ENCODE measurements at places on chromosomes 16 and 17.

DNA sequence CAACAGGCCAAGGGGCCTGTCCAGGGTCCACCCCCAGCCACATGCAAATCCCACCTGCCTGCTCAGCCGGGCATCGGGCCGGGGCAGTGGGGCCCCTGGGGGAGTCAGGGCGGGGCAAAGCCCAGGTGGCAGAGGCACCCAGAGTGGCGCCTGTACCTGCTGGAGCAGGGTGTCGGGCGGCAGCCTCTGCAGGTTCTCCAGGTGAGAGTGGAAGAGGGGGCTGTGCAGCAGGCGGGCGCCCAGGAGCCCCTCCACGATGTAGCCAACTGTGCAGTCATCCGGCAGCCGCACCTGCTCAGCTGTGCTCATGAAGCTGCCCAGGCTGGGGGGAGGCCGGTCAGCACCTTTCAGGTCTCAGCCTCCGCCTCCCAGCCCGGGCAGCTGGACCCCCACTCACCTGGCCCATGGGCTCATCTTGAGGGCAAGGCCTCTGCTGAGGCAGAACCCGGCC, 2.1 kb downstream of the RFNG start:
- no peak for DNase-seq

GRCh38 chr17:75906143-75906884, 1.6 kb upstream of the MRPL38 start:
- no peak for DNase-seq

DNA sequence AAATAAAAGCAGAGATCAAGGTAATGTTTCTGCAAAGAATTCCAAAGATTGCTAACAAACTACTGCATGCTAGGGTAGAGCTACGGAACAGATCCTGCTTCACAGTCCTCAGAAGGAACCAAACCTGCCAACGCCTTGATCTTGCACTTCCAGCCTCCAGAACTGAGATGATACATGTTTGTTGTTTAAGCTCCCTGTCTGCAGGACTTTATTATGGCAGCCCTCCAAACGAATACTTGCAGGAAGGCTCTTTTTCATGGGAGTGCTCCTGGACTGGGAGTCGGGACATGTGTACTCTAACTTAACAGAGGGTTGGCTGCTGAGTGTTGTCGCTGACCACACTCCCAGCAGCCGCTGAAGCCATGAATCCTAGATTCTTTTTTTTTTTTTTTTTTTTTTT, 808.8 kb upstream of the EEF2KMT start:
- DNase-seq, result no peak

DNA sequence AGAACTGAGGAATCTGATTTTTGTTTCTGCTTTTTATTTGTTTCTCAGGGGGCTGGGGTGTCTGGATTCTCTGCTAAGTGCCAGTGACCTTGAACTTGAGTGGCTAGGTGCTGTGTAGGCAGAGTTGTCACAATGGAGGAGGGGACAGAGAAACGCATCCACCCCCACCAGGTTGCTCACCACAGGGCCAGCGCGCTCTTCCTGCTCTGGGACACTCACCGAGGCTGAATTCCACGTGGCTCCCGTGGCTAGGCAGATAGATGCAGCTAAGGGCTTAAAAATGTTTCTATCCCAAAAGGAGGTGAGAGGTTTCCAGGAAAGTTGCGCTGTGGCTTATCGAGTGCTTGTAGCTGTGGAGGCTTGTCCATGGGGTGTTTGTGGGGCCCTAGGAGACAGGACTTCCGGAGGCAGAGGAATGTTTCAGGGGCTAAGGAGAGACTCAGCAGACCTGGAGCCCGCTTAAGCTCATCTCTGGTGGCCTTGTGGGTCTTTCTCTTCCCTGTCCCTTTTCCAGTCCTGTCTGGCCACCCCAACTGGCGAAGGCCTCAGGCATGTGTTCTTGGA, 36.8 kb downstream of the ADCY7 start:
- DNase-seq, result no peak

GRCh38 chr16:28217326-28217725, 5.6 kb upstream of the XPO6 start:
- no peak for DNase-seq

- no peak for DNase-seq
Measured at GRCh38 chr16:52597772-52598483, 51.0 kb upstream of the TOX3 start.

GRCh38 chr16:83900571-83900970, 1.7 kb downstream of the MLYCD start:
- DNase-seq, result no peak

DNA sequence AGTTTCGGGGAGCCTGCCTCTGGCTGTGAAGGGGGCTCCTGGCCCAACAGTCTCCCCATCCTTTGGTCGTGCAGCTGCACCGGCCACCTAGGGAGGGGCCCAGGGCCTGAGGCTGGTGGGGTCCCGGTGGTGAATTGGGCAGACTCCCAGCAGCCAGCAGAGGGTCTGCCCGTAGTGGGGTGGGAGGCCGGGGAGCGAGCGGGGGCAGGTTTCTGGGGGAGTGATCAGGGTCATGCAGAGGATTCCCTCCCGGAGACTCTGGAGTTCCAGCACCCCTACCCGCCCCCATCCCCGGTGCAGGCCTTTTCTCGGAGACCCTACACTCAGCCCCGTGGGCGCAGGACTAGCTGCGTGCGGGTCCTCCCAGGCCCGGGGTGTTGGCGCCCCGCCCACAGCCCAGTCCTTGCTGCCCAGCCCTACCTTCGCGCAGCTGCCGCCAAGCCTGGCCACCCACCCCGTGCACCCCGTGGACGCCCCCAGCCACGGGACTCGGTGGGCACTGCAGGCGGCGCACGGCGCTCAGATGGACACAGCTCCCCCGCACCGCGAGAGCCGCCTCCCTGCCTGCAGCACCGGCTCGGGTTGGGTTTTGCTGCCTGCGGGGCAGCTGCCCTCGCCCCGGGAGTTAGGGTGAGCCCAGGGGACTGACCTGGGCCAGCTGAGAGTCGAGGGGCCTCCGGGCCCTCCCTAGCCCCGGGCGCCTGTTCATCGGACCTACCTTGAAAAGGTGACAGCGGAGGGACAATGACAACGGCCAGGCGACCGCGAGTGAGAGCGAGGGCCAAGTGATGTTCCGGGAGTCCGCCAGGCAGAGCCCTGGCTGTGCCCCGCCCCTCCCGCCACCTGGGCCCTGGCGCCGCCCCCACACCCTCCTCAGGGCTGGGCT, at the start of gene GNG13:
TSS of gene GNG13 (minus strand) at position 787 of the 886 bp plus-strand sequence. CDS start 1,657 bp downstream, outside the sequence.
- DNase-seq, result peak; percentile 60

DNA sequence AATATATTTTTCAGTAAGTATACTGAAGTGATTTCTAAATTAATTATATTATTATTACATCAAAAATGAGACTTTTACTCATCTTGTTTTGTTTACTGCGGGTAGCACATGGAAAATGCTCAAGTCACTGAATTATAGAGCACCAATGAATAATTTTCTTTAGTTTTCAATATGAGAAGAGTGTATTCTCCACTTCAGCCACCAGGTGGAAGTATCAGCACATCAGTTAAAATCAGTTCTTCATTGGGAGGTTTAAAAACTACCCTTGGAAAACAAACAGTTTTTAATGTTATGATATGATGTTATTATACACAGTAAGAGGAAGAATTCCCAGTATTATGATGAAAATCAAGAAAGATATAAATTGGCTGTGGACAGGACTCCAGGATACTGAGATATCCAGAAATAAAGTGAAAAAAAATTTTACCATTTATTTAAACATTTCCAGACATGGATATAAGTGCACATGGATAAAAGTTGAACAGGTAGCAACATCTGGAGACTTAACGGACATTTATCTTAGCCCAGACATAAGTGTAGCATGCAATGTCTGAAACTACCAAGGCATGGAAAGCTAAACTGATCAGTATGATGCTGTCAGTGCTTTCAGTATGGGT, 467.3 kb downstream of the KCNJ2 start:
- DNase-seq, result peak; percentile 36

GRCh38 chr17:79829004-79829403, 10.2 kb downstream of the CBX4 start:
- no peak for DNase-seq

GRCh38 chr17:74532115-74532514, 840 bp upstream of the CD300LB start:
- no peak for DNase-seq

DNA sequence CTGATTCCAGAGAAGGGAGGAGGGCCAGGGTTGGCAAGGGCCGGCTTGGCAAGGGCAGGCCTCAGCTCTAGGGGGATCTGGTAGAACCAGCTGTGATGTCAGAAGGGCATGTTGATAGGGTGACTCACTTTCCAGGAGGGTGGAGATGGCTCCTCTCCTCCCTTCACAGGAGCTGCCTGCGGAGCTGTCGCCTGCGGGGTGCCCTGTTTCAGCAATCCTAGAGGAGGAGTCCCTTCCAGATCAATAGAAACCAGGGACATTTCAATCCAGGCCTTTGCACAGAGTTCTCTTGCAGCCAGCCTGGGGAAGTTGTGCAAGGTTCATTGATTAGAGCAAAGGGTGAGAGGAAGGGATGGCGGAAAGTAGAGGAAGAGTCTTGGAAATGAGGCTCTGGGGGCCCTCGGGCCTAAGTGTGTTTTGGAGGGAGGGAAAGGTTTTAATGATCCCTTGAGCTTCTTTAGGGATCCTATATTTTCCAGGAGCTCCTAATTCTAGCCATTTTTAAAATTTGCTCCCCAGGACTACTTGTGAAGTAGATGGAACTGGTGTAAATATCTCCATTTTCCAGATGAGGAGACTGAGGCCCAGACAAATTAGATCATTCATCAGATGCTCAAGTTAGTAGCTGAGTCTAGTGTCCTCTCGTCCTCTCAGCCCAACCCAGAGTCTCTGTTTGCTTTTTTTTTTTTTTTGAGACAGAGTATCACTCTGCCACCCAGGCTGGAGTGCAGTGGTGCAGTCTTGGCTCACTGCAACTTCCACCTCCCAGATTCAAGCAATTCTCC, 24.8 kb upstream of the CSNK2A2 start:
- DNase-seq, result no peak

- no peak for DNase-seq
Measured at GRCh38 chr17:47633996-47634395, 15.7 kb upstream of the KPNB1 start.

DNA sequence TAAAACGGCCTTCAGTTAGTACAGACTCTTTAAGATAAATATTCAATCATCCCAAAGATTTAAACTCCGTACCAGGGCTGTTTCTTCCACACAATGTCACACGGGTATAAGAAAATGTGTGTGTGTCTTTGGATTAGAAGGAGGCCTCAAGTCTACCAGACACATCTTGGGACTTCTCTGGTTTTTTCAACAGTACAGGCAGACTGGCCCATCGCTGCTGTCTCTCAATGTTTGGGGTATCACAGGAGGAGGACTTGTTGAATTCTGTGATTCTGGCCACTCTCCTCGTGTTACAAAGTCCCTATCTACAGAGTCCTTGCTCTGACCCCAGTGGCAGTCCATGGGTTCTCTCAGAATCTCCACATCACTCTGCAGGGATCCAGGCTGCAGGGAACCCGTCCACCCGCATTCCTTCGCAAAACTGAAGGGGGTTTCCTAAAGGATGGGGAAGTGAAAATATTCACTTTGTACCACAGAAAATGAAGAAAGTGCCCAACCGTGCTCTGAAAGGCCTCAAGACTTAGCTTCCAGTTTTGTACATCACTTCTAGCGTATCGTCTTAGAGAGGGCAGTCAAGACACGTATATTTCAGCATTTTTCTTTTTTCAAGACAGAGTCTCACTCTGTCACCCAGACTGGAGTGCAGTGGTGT, 373.2 kb downstream of the NPIPA8 start:
- no peak for DNase-seq

DNA sequence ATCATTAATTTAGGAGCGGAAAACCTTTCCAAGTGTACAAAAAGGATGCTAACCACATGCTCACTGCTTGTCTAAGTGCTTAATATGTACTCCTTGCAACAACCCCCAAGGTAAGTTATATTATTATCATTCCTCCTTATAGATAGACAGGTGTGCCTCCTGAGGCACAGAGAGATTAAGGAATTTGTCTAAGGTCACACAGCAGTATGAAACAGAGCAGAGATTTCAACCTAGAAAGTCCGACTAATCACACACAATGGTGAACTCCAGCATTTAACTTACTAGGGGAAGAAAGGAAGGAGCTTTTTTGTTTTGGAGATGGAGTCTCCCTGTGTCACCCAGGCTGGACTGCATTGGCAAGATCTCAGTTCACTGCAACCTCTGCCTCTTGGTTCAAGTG, 37.0 kb upstream of the USP7 start:
- DNase-seq, result no peak

DNA sequence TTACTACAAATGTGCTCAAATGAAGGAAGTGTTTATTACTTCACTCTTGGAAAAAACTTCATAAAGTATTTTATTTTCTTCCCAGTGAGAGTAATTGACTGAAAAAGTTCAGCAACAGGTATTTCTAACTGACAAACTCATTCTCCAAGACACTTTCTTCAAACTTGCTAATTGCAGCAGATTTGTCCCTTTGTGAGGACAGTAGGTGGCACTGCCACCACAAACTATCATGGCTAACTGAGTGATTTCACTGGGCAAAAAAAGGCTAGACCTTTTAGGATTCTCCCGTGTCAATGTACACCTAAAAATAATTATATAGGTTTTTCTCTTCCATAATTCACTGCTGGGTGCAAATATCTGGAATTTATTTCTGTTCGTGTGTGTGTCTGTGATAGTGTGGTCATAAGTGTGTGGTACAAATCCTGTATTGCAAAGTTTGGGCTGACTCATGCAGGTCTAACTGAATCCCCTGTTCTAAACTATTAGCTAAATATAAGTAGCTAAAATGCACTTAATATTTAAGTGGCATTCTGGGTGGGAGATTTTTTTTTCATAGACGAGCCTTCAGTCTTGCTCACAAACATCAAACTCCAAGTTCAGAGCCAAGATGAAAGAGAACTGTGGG, 3.9 kb downstream of the HS3ST3A1 start:
- DNase-seq, result peak; percentile 46

DNA sequence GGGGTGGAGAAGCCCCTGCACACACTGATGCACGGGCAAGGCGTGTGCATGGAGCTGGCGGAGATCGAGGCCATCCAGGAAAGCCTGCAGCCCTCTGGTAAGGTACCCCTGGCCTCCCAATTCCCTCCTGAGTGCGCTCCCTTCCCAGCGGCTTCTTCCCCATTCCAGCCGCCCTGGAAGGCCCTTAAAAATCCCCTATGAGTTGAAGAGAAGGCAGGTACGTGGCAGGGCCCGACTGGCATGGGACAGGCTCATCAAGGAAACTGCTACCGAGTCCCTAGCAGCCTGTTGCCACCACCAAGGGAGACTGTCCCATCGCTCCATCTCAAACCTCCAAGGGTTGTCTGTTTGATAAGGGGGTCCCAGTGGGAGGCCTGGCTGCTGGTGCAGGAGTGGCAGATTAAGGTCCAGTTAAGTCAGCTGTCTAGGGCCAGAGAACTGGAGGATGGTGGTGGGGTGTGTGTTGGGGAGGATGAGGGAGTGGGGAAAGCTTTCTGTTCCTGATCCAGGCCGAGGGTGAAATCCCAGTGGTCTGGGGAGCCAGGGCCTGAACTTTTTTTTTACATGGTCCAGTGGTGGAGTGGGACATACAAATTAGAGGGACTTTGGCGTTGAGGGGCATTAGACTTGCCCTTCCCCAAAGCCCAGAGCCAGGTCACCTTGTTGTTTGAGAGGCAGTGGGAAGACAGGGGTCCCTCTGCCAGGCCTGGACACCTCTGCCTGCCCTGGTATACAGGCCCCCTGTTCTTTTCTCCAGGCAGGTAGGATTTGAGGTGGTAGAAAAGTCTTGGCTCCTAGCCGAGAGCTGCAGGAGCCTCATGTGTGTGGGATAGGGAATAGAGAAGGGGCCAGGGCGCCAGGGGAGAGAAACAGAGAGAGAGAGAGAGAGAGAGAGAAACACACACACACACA, 994 bp downstream of the IGFBP4 start:
- no peak for DNase-seq

GRCh38 chr16:73131156-73131862, 83.4 kb upstream of the ZFHX3 start:
- no peak for DNase-seq
